ENCODE measurements at places on chromosomes 3 and 15.

- DNase-seq = no peak
These were observed 66.3 kb downstream of the NEK10 start for GRCh38 chr3:27302891-27303290.

DNA sequence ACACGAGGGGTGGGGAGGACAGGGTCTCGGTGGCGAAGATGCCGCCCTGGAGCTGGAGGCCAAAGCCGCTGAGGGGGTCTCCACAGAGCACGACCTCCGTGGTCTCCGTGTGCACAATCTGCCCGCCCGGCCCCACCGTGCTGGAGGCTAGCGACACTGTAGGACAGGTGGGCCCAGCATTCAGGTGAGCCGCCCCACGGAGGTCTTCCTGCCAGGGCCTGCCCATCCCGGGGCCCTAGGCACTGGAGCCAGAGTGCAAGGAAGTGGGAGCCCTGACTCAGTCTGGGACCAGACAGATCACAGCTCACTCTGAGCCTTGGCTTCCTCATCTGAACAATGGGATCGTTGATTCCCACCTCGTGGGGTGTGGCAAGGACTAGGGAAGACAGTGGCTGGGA is 25.8 kb downstream of the GRIP2 start:
- DNase-seq = no peak

DNA sequence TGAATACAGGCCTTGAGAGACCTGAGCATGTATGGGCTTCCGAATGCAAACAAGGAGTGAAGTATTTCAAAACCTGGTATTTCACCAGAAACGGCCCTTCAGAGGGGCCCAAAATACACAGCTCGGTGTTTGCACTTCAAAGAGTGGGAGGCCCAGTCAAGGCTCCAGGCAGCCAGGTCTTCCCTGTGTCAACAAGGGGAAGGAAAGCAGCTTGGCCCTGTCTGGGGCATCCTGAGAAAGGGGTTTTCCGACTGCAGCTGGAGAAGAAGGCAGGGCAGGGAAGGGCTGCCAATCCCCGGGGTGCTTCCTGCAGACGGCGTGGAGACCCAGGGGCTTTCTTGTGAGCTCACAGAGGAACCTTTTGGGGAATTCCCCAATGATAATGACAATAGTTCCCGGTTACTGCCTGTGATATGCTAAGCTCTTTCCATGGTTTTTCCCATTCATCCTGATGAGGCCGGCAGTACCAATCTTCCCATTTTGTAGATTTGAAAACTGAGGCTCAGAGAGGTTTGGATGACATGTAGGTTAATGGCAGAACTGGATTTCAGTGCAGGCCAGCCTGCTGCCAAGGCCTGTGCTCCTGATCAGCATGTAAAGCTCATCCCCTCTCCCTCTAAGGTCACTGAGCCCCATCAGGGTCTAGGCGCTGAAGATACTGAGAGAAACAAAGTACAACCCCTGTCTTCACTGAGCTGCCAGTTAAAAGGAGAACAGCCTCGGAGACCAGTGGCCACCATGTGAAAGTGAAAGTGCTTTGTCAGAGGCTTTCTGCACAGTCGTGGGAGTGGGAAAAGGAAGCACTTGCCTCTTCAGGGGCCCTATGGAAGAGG is 43.0 kb upstream of the TLE3 start:
- no peak for DNase-seq

DNA sequence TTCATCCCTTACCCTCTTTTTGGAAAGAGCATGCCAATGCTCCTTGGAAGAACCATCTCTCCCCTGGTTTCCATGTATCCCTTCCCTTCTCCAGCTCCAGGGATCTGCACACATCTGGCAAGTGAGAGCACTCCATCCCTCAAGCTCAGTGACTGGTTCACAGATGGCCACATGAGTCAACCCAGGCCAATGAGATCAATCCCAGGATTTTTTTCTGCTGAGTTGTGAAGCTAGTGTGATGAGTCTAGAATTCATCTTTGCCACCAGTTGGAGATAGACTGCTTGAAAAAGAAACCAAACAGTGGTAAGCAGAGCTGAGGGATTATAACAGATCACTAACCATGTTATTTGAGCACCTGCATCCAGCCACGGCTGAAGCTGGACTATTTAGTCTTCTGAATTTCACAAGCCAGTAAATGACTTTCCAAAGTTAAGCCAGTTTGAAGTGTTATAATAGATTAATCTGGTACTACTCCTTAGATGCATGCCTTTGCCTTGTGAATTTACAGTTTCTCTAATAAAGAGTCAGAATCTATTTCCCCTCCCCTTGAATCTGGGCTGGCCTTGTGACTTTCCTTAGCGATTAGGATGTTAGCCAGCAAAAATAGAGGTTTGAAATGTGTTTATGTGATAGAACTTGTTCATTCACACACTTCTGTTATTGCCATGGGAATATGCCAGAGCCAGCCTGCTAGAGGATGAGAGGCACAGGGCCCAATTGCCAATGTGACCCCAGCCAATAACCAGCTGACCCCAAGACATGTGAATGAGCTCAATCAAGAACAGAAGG is 159.8 kb downstream of the WNT5A start:
- DNase-seq = no peak

- DNase-seq = no peak
These were observed 145.8 kb downstream of the CBLB start for GRCh38 chr3:105722943-105723556.

- DNase-seq = no peak
These were observed 294.8 kb downstream of the PLCL2 start for GRCh38 chr3:17179381-17180205.

- no peak for DNase-seq
These were observed 46.2 kb downstream of the ILDR1 start for GRCh38 chr3:121975702-121976302.

- DNase-seq = peak; percentile 90
These were observed 18.5 kb downstream of the CLDN11 start for GRCh38 chr3:170437176-170437575.

DNA sequence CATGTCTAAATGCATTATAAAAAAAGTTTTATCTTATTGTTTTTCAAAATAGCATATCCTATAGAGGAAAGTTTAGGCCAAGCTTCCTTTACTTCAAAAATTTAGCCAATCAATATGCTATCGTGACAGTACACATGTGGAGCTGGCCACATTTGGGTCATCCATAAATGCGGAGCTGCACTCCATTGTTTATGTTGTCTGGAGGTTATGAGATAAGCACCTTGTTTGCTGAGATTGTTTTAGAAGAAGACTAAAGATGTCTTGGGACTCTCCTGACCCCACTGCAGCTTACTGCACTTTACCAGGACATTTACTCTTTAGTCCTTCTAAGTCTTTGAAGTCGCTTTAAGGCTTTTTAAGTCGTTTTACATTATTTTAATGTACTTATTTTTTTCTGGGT is 265.9 kb downstream of the OCA2 start:
- no peak for DNase-seq

DNA sequence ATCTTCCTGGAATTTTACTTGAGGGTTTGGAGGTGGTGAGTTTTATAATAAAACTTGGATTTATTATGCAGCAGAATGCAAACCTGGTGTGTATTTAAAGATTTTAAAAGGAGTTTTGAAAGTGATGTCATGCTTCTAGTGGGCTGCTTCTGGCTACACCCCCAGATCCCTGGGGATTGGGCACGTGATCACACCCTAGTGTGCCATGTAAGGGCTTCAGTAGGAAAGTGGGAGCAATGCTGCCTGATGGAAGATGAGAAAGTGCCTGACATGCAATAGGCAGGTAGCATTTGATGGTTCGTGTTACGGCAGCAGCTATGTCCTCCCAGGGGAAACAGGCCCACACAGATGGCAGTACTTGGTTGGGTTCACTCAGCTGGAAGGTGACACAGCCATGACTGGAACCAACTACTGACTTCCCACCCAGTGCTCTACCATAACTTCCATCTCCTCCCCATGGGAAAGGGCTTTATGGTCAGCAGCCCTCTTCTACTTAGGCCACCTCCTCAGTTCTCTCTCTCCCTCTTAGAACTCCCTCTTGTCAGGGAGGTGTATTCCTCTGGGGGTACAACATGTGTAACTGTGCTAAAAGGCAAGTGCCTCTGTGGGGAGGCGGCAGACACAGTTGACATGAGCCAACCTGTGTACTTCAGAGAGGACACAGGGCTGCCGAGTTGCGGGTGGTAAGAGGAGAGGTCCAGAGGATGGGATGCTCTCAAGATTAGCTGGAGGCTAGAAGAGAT is 5.6 kb downstream of the ITPKA start:
- DNase-seq = peak; percentile 13

- DNase-seq = no peak
These were observed 34.7 kb upstream of the UBP1 start for GRCh38 chr3:33474896-33475295.

DNA sequence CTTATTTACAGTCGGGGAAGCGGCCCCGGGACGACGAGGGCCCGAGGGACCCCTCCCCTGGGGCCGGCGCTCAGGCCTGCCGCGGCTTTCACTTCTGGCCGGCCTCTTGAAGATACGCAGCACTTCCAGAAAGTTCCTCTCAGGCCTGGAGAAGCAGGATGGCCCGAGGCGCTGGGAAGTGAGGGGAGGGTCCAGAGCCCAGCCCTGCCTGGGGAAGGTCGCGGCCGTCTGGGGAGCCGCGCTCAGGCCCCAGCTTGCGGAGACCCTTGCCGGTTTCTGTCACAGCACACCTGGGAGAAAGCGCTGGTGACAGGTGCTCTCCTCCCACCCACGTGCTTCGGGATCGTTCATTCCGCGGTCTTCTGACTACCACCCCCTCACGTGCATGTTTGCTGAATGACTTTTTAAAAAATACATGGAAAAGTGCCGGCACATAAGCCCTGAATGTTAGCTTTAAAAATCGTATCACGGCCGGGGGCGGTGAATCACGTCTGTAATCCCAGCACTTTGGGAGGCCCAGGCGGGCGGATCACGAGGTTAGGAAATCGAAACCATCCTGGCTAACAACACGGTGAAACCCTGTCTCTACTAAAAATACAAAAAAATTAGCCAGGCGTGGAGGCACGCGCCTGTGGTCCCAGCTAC is 727 bp upstream of the TM2D3 start:
- DNase-seq = peak; percentile 48

DNA sequence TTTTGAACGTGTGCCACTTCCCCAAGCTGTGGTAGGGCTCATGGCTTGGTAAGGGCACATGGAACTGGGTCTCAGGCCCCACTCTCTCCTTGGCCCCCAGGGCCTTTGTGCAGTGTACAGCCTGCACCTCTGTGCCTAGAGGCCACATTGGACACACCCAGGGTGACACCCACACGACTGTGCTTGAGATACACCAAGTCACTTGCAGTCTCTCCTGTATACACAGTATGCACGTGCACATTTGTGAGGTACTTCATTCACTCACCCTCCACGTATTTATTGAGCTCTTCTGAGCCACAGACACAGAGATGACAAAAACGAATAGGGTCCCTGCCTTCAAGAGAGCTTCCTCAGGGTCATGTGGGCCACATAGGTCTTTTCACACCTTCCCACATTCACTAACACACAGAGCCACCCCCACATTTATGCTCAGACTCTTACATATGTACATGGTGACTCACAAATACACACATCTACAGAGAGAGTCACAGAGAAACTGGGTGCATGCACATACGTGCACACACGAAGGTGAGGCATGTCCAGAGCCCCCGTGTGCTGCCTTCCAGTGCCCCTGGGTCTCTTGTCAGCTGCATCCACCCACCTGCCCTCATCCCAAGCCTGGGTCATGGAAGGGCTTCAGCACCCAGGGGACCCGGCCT is 9.8 kb upstream of the TMEM115 start:
- no peak for DNase-seq

DNA sequence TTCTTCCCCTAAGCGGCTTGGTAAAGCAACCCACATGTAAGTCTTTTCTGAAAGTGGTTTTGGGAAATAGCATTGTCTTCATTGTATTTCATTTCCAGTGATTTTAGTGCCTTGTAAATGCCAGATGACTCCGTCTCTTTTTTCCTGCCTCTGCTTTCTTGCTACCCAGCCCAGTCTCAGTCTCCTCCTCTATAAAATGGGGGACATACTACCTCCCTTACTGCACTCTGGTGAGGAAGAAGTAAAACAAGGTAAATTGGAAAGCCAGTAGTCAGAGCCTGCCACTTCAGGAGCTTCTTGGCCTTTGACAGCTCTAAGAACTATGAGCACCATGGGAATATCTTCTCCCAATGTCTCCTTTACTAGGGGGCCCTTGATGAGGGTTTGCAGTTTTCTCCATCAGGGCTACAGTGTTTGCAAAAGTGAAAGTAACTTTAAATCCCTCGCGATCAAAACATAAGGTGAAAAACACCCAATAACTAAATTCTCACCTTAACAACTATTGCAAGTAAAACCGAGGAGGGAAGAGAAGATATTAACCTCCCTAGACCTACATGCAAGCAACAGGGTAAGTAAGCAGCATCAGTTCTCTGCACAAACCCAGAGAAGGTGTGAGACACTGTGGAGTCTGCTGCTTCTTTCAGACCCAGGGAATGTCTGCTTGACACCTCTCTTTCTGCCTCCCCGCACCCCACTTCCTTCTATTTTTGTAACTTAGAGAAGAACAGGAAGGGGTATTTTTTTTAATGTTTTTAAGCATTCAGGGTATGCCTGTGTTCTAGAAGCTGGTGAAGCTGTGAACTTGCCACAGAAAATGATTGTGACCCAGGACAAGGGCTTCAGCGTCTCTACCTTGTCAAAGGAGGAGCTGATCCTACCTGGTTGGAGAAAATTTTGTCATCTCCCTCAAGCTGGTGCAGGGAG is 159.1 kb upstream of the EOMES start:
- no peak for DNase-seq

- DNase-seq = no peak
These were observed 94.6 kb upstream of the CTDSPL start for GRCh38 chr3:37766797-37767776.

- DNase-seq = no peak
These were observed 136.5 kb downstream of the TPRA1 start for GRCh38 chr3:127454051-127454450.

DNA sequence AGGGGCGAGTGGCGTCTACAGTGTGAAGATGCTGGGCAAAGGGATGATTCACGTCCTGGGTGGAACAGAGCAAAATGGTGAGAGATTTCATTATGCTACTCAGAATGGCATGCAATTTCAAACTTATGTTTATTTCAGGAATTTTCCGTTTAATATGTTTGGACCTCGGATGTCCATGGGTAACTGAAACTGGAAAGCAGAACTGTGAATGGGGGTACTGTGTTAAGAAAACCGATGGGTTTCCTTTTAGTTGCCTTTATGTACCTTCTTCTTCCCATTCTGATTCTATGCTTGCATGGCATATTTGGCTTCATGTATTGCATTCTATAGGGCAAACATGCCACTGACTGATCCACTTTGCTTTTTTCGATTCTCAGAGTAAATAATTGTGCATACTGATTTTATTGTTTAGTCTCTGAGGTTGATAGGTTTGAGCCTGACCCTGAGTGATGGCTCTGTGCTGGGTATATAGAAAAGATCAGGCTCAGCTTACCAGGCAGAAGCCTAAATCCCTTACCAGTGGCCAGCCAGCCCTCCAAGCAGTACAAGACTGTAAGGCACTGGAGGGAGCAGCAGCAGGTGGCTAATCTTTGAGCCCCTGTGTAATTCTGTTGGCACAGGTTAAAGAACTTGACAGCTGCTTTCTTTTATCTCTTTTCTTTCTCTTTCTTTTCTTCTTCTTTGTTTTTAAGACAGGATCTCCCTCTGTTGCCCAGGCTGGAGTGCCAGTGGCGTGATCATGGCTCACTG is 4.5 kb downstream of the QTRT2 start:
- no peak for DNase-seq

GRCh38 chr3:184658223-184658928 is 53.5 kb downstream of the MAGEF1 start:
- no peak for DNase-seq

- no peak for DNase-seq
These were observed 51.4 kb downstream of the SLC6A11 start for GRCh38 chr3:10867384-10867783.
